ENCODE measurements at places on chromosomes 2 and 18.

- no peak for DNase-seq
These were observed 132.8 kb upstream of the L3MBTL4 start for GRCh38 chr18:6547476-6547875.

DNA sequence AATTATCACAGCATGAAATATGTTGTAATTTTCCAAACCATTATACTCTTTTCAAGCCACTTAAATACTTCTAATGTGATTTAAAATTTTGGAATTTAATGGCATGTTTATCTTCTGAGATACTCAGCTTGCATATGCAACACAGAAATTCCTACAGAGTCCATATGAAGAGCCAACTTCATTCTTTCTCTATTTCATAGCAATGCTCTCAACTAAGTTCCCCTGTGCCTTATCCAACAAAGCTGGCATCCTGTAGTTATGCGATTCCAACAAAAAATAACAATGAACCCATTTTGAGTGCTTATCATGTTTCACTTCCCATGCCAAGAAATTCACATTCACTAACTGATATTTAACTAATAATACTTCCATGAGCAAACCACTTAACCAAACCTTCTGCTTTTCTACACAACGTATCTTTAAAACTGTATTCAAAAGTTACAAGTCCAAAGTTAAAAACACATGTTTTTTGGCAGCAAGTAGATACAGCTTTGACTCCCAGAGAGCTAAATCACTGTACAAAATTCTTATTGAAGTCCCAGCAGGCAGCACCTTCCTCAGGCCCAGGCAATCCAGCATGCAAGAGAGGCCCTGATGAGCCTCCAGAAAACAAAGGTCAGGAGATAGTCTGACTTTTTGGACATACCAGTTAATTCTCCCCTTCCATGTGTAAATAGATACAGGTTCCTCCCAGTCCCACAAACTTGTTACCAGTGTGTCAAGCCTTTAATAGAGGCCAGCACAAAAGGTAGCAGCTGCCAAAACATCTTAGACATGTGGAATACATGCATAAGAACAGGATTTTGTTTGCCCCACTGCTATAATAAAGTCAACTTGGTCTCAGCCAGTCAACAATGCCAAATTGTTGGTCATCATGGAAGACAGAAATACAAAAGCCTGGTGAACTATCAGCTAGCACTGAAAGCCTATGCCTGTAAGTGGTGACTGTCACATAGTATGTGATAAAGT lies 113.1 kb upstream of the WDR75 start:
- no peak for DNase-seq

GRCh38 chr2:204237416-204237815 lies 300.9 kb downstream of the ICOS start:
- DNase-seq, result no peak

- DNase-seq, result no peak
These were observed 146.5 kb downstream of the GLI2 start for GRCh38 chr2:120881981-120882788.

- no peak for DNase-seq
These were observed 112.6 kb upstream of the NT5C1B start for GRCh38 chr2:18701981-18702380.

DNA sequence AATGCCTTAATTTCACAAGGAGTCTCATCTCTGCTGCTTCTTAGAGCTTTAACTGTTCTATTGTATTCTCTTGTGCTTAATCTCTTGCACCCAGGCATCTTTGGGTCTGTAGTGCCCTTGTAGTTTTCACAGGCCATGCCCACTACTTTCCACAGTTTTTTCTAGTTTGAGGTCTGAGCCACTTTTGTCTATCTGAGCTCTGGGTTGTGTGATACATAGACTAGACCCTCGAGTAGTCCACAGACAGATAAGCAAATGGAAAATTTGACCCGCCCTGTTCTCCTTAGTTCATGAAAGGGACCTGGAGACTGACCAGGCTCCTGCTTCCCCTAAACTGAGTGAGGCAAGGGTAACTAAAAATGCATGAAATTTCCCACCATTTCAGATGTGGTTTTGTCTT lies 466.8 kb upstream of the ZEB2 start:
- no peak for DNase-seq

- DNase-seq, result no peak
These were observed 64.1 kb downstream of the BCL2 start for GRCh38 chr18:63255435-63255834.

GRCh38 chr2:6341588-6342129 lies 524.0 kb downstream of the CMPK2 start:
- DNase-seq, result no peak

- no peak for DNase-seq
These were observed 102.4 kb downstream of the COL3A1 start for GRCh38 chr2:189076572-189076971.

GRCh38 chr18:10354241-10354811 lies 100.1 kb upstream of the APCDD1 start:
- no peak for DNase-seq

GRCh38 chr18:26516964-26517363 lies 31.4 kb downstream of the KCTD1 start:
- DNase-seq, result no peak

GRCh38 chr2:99984799-99985515 lies 157.4 kb downstream of the AFF3 start:
- no peak for DNase-seq

GRCh38 chr2:100703213-100703612 lies 116.7 kb upstream of the NPAS2 start:
- DNase-seq, result no peak

DNA sequence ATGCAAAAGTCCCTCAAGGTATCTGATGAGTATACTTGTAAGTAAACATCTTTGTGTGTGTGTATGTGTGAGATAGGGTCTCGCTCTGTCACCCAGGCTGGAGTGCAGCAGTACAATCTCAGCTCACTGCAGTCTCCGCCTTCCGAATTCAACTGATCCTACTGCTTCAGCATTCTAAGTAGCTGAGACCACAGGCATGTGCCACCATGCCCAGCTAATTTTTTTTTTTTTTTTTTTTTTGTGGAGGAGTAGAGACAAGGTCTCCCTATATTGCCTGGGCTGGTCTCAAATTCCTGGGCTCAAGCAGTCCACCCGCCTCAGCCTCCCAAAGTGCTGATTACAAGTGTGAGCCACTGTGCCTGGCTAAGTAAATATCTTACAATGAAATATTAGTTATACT lies 23.2 kb downstream of the ADAM17 start:
- no peak for DNase-seq

GRCh38 chr2:129642526-129643043 lies 336.9 kb upstream of the RAB6C start:
- DNase-seq, result no peak

DNA sequence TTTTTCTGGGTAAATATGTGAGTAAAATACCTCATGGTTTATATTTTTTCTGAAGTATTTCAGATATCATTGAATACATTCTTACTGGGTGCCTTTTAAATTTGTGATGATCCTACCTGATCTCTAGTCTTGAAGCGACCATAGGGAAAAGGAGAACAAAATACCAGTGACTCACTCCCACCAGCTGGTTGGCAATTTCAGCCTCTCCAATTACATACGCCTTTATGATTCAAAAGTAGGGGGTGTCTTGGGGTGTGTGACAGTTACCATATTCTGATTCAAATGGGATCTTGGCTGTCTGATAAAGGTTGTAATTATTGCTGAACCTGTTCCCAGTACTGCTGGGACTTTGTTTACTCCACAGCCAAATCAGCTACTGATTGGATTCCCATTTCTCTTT lies 175.9 kb upstream of the NXPH2 start:
- no peak for DNase-seq

- no peak for DNase-seq
These were observed 76.0 kb downstream of the SS18 start for GRCh38 chr18:26014462-26014861.

DNA sequence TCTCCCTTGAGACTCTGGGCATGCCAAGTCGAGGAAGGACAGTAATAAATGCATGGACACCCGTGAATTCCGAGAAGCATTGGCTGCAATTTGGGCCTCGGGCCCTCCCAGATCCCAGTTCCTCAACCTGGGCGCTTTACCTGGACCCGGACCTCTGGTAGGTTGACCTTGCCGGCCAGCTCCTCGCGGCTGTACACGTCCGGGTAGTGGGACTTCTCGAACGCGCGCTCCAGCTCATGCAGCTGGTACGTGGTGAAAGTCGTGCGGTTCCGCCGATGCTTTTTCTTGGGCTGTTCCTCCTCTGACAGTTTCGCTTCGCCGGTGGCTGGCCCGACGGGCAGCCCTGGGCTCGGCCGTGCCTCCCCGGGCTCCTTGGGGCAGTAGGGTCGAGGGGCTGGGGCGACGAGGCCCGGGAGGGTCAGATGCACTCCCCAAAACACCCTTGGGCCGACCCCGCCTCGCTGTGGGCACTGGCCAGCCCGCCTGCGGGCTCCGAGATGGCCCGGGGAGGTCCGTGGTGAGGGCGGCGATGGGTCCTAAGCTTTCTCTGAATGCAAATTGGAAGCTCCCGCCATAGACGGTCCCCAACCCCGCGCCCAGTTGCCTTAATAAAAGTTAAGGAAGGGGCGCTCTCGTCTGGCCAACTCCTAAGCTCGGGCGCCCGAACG lies 899 bp downstream of the RAX start:
- no peak for DNase-seq

DNA sequence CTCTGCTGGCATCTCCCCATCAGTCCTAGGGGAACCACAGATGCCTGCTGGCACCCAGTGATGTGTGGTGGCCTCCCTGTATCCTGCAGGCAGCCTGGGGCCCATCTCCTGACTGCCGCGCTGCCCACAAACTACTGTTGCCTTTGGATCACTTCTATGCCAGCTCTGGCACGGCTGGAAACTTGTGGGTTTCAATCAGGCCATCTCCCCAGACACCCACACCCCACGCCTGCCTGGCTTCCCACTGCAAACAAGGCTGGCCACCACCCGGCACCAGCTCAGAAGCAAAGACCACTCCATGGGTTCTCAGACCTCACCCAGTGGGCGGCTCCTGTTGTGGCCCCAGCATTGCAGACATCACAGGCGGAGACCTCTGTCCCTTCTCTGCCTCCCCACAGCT lies 15.1 kb upstream of the TPO start:
- no peak for DNase-seq

DNA sequence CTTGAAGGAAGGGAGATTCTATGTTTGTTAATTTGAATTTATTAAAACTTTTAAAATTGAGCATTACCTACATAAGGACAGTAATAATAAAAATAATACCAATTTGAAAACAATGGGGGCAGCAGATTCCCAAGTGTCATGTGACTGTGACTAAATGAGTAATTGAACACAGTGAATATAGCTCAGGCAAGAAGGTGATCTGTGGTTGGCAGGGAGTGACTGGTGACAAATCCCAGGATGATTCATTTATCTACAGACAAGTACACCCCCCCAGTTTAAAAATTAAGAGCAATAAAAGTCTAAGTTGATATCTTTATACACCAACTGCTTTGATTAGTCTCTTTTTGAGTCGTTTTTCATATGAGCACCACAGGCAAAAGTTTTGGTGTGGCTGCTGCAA lies 299.5 kb downstream of the ARHGAP15 start:
- DNase-seq, result no peak

GRCh38 chr2:179857236-179857635 lies 4.2 kb downstream of the ZNF385B start:
- DNase-seq, result no peak

DNA sequence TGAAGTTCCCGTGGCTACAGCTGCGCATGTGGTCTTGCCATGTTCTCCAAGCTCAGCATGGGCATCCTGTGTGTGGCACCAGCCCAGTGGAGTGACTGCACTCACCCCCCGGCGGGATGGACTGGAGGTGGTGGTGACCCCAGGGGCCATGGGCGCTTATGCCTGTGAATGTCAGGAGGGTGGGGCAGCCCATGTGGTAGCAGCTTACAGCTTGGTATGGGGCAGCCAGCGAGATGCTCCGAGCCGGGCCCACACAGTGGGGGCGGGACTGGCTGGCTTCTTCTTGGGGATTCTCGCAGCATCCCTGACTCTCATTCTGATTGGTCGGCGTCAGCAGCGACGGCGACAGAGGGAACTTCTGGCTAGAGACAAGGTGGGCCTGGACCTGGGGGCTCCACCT lies 25.6 kb downstream of the SEMA4F start:
- no peak for DNase-seq

DNA sequence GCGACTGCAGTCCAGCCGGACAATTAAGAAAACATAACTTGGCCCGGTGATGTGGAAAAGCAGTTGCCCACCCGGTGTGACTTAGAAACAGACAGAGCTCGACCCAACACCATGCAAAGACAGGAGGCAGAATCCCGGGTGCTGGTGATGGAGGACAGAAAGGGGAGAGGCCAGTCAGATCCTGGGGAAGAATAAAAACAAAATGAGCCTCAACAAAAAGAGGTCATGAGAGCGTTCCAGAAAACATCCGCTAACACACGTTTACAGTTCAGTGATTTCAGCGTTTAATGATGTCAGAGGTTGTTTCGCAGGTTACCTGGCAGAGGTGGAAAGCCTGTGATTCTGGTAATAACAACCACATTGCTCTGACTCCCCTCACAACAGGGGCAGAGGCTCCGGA lies 111.9 kb downstream of the OSR1 start:
- no peak for DNase-seq

Data from H54 (cell line).